RPMI7951 (cell line): ENCODE measurements at places on chromosomes 16 and 17.

- DNase-seq: peak; percentile 79
These were observed 8.0 kb downstream of the HS3ST3A1 start for GRCh38 chr17:13593757-13594156.

GRCh38 chr17:63314761-63315160 lies 131.3 kb downstream of the CYB561 start:
- no peak for DNase-seq

GRCh38 chr17:5832886-5833285 lies 237.3 kb upstream of the WSCD1 start:
- peak; percentile 53 for DNase-seq

GRCh38 chr17:72717276-72717675 lies 375.2 kb downstream of the SLC39A11 start:
- DNase-seq: no peak

DNA sequence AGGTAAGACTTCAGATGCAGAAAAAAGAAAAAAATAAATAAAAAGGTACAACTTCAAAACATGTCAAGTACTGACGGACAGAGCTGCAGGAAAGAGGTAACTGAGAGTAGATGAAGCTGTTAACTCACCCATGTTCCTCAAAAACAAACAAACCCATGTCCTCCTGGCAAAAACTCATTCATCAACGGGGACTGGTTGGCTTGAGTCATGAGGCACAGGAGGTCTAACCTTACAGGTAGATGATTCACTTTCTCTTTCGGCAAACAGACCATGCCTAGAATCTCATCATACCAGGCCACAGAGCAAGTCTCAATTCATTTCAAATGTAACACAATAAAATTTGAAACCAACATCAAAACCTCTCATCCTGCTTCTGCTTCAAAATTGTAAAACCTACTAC lies 12.3 kb upstream of the FASN start:
- no peak for DNase-seq

- no peak for DNase-seq
These were observed 67.4 kb upstream of the CPHXL start for GRCh38 chr16:75793641-75794040.

DNA sequence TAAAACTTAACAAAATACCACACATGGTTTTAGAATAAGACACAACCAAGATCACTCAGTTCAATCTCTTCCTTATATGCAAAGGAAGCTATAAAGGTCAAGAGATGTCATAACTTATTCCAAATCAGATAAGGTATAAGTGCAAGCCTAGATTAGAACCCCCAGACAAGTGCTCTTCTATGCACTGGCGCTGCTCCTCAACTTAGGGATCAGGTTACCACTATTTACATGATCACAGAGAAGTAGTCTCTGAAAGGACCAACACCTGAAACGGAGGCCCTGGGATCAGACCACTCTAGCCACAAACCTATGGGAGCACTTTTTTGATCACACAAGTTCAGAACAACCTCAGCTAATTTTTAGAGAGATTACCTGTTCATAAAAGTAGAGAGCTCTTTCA lies 16.6 kb downstream of the COPS3 start:
- DNase-seq: no peak

GRCh38 chr17:48634493-48635208 lies 8.5 kb upstream of the HOXB9 start:
- DNase-seq: no peak

DNA sequence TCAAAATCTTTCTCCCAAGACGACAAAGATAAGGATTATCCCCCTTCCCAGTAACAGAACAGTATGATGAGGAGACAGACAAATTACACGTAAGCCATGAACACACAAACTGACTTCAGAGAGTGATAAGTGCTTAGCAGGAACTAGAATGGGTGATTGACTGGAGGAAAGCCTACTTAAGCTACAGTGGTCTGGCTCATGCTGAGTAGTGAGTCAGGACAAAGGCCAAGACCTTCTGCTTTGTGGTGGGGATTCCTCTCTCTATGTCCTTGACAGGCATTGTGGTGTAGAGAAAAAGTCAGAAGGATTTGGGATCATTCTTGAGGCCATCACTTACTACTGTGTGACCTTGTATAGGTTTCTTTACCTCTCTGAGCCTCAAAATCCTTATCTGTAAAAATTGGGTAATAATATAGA lies 381.9 kb upstream of the CCL2 start:
- DNase-seq: peak; percentile 4

DNA sequence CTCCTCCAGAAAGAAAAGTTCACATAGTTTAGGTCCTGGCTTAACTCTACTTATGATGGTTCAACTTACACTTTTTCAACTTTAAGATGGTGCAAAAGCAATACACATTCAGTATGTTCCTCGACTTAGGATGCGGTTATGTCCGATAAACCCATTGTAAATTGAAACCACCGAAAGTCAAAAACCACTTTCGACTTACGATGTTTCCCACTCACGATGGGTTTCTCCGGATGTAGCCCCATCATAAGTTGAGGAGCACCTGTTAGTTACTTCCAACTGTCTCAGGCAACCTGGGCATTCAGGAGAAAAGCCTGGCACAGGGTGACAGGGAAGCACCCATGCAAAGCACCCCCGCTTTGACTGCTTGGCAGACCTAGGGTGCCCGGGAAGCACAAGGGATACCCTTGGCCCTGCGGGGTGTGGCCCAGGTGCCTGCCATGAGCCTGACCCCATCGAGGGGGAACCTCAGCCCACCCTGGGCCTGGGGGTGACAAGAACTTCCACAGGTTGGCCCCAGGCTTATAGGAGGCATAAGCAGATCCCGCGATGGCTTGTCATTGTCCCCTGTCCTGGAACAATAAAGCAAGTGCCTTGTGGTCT lies 14.0 kb downstream of the UNC119 start:
- DNase-seq: no peak

- DNase-seq: peak; percentile 67
These were observed 3.4 kb upstream of the NSRP1 start for GRCh38 chr17:30113213-30113612.

DNA sequence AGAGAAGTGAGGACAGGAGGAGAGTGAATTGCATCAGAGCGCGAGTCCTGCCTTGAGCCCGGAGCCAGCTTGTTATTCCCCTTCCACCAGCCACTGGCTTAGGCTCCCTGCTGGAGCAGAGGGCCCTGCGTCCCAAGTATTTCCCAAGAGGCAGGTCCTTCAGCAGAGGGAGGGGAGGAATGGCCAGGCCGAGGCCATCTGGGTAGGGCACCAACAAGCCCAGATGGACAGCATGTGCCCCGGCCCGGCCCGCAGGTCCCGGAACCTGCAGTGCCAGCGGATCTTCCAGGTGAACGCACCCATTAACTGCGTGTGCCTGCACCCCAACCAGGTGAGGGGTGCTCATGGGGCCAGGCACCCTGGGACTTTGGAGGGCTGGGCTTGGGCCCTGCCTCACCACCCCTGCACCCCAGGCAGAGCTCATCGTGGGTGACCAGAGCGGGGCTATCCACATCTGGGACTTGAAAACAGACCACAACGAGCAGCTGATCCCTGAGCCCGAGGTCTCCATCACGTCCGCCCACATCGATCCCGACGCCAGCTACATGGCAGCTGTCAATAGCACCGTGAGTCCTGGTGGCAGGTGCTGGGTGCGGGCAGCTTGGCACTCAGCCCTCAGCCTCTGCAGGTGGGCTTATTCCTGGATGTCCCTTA lies 1.7 kb downstream of the MLST8 start:
- no peak for DNase-seq

DNA sequence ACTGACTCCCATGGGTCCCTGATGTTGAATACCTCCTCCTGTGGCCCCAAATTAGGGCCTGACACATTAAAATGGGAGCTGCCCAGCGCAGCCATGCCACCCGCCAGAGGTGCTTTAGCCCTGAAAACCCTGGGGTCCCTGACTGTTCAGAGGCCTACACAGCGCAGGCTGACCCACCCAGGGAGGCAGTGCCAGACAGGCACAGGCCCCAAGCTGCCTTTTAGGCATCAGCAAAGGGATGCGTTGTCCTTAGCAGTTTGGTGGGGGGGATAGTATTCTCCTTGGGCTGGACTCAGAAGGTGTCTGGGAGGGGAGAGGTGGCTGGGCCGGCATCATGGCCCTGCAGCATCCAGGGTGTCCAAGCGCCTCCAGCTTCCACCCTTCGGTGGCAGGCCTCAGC lies 1.4 kb downstream of the RAPGEFL1 start:
- DNase-seq: no peak

DNA sequence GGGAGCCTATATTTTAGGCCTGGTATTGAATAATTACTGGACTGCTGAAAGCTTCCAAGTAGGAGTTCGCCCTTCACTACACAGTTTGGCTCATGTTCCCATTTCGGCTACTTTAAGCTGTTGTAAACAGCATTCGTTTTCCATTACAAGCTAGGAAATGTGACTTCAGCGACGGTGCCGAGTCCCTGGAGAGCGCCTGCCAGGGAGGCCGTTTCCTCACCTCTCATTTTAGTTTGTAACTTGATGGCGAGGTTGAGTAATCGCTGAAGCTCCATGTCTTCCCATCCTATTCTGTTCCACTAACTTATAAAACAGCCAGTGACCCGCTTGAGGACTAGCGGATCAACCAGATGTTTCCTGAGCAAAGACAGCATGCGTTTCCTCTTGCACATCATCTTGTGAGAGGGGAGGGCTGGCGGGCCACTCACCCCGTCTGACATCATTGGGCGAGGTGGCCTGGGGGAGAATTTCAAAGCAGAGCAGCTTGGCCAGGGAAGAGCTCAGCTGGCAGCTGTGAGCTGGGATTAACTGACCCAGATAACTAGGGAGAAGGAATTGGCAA lies 32.9 kb downstream of the PCTP start:
- peak; percentile 87 for DNase-seq

DNA sequence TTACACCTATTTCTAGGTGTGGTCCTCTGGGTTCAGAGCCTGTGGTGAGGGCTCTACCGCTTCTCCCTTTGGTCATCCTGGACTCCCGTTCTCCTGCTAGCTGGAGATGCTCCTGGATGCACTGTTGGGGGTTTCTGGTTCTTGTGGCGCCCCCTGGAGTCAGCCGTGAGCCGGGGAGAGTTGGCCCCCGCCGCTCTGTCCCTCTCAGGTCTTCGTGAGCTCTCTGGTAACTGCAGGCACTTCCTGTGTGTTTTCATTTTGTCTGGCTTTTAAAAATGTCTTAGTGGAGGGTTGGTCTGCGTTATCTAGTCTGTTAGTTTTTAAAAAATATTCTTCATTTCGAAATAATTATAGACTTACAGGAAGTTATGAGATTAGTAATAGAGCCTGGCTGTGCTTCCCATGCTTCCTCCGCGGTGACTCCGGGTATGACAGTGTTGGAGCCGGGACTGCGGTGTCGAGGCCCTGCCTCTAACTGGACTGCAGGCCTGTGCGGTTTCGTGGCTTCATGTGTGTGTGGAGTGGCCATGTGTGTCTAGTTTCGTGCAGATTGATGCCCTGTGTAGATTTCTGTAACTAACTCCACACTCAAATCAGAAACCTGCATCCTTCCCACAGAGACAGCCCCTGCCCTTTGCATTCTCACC lies 78.0 kb upstream of the ZNF750 start:
- DNase-seq: no peak

DNA sequence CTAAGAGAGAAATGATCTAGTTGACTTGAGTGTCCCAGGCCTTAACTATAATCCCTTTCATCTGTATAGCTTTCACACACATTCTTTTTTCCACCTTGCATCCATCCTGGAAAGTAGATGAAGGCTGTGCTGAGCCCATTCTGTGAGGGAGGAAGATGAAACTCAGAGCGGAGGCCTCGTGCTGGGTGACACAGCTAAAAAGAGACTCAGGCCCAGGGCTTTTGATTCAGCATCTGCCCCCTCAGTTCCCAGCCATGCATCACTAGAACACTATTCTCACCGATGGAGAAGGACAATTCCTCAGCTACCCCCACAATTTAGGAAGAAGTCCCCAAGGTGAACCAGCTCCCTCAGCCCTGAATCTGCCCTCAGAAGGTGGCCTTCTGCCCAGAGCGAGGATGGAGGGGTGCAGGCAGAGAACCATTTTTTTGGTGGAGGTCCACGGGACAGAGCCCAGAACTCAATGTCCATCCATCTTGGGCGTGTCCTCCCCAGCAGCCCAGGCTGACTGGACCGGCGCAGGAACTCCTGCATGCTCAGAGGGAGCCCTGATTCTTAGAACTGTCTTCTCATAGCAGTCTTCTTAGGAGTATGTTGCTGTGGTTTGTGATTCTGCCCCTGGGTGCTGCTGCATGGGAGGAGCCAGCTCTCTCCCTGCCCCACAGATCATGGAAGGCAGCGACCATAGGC lies 5.8 kb upstream of the MYCBPAP start:
- no peak for DNase-seq

GRCh38 chr16:75921281-75921680 lies 195.0 kb upstream of the CPHXL start:
- no peak for DNase-seq

- no peak for DNase-seq
These were observed 86.5 kb downstream of the RPA1 start for GRCh38 chr17:1916316-1916715.

GRCh38 chr16:48535831-48536613 lies 74.0 kb downstream of the N4BP1 start:
- DNase-seq: peak; percentile 91

DNA sequence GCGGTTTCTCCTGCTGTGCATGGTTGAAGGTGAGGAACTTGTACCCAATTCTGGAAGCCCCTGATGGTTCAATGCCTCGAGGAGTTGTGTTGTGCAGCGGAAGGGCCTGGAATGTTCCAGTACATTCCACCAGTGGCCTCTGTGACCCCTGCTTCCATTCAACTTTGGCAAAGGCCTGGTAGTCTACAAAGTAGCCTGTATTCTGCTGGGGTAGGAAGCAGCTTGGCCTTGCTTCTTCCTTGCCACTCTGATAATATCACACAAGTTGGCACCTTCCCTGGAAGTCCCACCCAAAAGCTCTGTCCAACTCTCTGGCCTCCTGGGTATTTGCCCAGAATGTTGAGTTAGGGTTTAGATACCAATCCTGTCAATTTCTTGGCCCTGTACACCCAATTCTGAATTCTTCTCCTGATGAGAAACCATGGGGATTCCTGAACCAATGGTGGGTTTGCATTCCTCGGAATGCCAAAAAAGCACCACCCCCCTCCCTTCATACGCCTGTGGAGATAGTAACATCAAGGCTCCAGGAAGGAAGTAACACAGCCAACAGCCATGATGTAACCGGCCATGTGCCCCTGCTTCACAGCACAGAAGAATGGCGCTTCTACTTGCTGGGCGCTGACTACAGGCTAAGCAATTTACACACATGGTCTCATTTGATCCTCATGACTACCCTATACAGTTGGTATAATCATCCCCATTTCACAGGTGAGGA lies 11.8 kb upstream of the FAM117A start:
- peak; percentile 13 for DNase-seq
